Left lung (tissue), 14 donors: ENCODE measurements at places on chromosomes 11 and 22. TPM values are rescaled to one million over a fixed set of nuclear protein-coding genes. Genes with fewer than 3 reads are reported as not detected.

Gene HBE1
- not detected for total RNA-seq

DNA sequence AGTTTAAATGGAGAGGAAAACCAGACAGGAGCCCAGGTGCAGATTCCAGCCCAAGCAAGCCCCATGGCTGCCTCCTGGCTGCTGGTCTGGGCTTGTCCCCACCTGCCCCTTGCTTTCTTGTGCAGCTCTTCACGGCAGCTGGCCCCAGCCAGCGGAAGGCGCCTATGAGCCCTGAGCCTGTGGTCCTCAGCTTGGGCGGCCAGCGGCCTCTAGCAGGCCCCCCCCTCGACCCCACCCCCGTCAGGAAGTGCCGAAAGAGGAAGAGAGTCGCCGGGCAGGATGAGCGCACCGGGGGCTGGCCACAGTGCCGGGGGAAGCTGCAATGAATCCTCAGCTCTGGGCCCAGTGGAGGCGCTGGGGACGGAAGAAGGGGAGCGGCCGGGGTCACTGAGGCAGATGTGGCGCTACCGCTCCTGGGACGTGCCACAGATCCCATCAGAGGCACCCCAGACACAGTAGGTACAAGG lies 2.1 kb upstream of the DGKZ start:
- peak; percentile 77 for DNase-seq

Gene BAIAP2L2
- 0.35 TPM for total RNA-seq

DNA sequence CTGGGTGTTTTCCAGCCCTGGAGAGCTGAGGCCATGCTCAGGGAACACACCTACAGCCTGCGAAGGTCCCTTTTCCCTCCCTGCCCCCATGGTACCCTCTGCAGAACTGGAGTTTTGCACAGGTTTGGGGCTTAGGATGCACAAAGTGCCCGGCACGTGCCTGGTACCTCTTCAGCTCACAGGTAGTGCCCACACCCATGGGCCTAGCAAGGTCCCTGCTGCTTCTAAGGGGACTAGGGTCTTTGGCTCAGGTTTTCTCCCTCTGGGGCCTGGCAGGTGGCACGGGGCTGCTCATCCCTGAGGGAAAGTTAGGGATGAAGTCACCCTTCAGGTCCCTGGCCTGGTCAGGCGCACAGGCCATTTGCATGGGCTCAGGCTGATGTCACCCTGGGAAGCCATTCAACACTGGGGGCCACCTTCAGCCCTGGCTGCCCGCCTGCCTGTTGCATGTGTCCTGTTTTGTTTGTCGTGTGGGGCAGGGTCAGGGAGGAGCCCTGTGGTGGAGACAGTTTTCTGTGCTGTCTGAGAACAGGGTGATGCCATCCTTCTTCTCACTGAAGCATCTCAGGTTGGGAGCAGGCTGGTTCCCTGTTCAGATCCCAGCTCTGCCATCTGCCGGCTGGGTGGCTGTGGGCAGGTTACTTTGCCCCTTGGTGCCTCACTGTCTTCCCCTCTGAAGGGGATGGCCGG lies 68.3 kb upstream of the CRYBB3 start:
- DNase-seq: no peak

Gene OR52N4
- total RNA-seq: 0.37 TPM
